GDM1 (cell line): ENCODE measurements at places on chromosomes 16 and 17.

GRCh38 chr16:81484908-81485624, 40.5 kb downstream of the CMIP start:
- DNase-seq: no peak

GRCh38 chr16:74585846-74586443, 21.0 kb downstream of the GLG1 start:
- no peak for DNase-seq

DNA sequence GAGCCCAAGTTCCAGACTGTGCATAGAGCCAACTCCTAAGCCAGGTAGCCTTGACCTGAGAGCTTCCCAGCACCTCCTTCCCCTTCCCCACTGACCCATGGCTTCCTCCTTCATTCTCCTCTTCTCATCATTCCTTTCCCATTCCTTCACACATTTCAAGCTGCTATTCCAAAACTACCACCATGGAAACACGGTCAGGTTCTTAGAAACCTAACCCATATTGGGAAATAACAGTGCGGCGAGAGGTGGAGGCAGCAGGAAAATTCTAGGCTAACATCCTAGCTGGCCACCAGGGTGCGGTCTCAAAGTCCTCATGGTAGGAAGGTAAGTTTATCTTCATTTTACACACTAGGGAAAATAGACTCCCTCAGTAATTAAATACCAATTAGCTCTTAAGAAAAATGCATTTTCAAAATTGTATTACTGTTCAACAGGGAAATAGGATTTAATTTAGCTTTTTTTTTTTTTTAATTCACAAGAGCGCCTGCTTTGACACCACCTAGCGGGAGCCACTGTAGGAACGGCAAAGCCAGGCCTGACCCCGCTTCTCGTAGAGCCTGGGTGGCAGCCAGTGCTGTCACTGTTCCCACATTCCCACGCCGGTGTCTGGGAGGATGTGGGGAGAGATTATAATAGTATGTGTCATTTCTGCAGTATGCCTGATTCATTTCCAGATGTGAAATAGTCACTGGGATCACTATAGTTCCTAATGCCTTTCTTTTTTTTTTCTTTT, 14.0 kb upstream of the SPHK1 start:
- DNase-seq: no peak

DNA sequence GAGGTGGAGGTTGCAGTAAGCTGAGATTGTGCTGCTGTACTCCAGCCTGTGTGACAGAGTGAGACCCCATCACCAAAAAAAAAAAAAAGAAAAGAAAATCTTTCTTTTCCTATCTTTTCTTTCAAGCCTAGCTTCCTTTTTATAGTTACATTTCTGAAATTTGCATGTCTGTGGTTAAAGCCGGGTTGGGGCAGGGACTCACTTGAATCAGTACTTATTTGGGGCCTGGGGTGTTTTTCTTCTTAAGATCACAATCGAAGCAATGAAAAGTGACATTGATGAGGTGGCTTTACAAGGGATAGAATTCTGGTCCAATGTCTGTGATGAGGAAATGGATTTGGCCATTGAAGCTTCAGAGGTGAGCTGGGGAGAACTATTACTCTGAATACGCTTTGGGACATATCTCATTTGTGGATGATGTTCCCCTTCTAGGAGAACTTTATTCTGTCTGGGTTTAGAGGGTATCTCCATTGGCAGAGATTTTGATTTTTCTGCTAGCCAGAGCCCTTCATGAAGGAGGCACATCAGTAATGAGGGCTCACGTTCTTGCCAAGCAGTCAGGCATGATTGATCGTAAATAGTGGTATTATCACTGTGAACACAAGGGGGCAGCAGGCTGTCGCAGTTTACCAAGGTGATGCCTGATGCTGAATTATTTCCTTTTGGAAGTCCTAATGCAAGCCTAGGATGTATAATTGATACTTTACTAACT, 14.3 kb downstream of the KPNB1 start:
- peak; percentile 29 for DNase-seq

DNA sequence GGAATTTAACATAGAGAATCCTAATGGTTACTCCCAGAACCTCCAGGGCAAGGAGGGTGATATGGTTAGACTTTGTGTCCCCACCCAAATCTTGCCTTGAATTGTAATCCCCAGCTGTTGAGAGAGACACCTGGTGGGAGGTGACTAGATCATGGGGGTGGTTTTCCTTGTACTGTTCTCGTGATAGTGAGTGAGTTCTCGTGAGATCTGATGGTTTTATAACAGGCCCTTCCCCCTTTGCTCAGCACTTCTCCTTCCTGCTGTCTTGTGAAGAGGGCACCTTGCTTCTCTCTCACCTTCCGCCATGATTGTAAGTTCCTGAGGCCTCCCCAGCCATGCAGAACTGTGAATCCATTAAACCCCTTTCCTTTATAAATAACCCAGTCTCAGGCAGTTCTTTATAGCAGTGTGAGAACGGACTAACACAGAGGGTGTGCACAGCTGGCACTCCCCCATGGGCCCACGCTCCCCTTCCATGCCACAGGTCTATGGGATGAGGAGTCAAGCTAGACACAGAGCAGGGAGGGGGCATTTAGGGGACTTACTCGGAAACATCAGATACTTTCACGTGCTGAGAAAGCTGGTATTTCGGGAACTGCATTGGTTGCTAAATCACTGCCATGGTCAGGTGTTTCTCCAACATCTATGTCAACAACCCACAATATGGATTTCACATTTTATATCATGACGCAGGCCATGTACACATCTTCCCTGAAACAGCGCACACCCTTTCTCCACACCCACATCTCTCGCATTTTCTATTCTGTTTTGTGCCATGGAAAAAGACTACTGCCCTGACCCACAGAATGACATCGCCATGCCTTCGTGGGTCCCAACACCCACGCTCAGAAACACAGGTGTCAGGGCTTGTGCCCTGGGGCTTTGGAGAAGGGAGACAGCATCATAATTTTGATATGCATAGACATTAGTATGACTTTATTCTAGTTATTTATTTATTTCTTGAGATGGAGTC, 199.1 kb upstream of the GSE1 start:
- DNase-seq: no peak
